AG08395 (cell line): ENCODE measurements at places on chromosomes 12 and 14.

DNA sequence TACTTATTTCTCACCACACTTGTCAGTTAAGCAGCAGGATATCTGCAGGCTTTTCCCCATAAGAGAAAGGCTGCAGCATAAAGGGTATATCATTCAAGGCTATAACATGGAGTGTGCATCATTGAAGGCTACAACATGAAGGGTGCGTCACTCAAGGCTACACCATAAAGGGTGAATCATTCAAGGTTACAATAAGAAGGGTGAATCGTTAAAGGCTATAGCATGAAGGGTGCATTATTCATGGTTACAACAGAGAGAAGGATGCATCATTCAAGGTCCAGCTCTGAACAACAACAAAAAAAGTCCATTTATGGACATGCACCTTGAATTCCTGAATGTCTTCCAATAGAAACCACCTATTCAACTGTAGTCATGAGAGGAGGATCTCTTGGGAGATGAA, 32.8 kb upstream of the LUM start:
- DNase-seq = no peak

DNA sequence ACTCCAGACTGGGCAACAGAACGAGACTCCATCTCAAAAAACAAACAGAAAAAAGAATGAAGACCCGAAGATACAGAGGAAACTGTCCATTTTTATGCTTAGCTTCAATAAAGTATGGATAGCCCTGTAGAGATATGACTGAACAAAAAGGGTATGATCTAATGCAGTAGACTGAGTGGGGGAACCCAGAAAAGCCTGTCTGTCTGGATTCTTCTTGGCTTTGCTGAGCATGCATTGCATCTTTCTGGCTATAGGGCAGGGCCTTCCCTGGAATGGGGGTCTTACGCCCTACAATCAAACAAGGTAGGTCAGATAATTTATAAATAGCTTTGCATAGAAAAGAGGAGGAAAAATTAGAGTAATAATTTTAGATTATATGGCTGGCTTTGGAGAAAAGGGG, 10.1 kb downstream of the MIA2 start:
- no peak for DNase-seq

DNA sequence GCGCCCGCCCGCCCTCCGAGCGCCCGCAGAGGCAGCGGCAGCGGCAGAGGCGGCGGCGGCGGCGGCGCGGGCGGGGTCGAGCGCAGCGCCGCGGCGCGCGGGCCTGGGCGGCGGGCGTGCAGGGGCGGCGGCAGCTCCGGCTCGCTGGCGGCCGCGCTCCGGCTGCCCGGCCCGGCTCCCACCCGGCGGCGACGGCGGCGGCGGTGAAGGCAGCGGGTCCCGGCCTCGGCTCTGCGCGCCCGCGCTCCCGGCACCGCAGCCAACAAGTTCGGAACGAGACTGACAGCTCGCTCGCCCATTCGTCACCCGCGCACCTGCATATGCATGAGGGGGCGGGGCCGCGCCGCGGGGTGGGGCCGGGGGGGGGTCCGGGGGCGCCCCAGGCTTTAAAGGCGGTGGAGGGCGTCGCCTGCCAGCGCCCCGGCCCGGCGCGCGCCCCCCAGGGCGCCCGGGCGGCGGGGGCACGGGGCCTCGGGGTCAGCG, at the start of gene JAG2:
Gene JAG2 (minus strand): TSS at position 281 of the 483 bp plus-strand sequence. CDS start 356 bp downstream, outside the sequence.
- DNase-seq = no peak

GRCh38 chr14:38129705-38130104, 78.0 kb upstream of the SSTR1 start:
- DNase-seq = no peak

DNA sequence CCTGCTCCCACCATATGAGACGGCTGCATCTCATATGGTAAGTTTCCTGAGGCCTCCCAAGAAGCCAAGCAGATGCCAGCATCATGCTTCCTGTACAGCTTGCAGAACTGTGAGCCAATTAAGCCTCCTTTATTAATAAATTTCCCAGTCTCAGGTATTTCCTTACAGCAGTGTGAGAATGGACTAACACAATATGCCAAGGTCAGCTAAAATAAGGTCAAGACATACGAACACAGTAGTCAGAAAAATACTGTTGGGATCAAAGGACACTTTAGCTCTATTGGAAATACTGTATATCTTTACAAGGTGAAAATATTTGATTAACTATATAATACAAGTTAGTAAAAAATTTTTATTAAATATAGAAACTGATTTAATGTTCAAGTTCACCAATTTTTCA, 28.8 kb downstream of the SEL1L start:
- DNase-seq = no peak
